ENCODE measurements at places on chromosomes 5 and 9.

DNA sequence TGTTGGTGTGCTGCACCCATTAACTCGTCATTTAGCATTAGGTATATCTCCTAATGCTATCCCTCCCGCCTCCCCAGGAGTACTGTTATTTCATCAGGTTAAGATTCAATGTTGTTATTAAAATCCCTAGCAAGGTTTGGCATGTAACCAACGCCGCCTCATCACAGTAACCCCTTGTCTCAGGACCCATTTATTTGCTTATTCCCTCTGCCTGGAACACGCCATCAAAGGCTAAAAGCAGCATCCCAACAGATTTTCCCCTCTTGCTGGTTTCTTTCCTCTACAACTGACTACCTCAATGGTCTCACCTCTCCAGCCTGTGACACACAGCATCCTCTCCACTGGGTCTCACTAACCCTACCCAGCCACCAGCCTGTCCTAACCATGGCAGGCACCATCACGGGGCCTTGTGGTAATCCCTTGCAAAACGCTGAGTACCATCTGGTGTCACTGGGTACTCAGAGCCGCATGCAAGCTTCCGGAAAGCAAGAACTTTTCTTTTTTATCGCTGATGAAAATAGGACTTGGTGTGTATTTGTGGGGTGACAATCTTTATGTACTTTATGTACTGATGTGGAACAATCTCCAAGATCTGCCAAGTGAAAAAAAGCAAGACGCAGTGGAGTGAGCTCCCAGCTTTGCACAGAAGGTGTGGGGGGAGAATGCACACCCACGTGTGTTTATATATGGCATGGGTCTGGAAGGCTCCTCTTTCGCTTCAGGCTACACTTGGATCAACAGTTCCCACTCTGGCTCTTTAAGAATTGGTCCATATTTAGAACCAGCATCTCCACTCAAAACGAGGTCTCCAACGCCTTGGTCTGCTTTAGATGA, 6.1 kb downstream of the RPS14 start:
- no peak for DNase-seq

GRCh38 chr5:116377276-116378006, 197.2 kb downstream of the SEMA6A start:
- DNase-seq, result no peak

GRCh38 chr5:74372051-74372450, 268.5 kb downstream of the ENC1 start:
- DNase-seq, result no peak

GRCh38 chr5:143592648-143593047, 189.2 kb upstream of the NR3C1 start:
- DNase-seq, result no peak

- no peak for DNase-seq
Measured at GRCh38 chr5:170312666-170313065, 15.1 kb upstream of the LCP2 start.

GRCh38 chr5:176540956-176541337, 3.7 kb upstream of the RNF44 start:
- no peak for DNase-seq

GRCh38 chr5:93192087-93192486, 388.9 kb downstream of the NR2F1-AS1 start:
- no peak for DNase-seq

GRCh38 chr5:77337686-77338085, 127.2 kb downstream of the PDE8B start:
- no peak for DNase-seq

- no peak for DNase-seq
Measured at GRCh38 chr9:100819980-100820379, 208.5 kb upstream of the PLPPR1 start.

- no peak for DNase-seq
Measured at GRCh38 chr9:123283048-123283408, 14.6 kb upstream of the STRBP start.

GRCh38 chr5:11672385-11673085, 231.7 kb downstream of the CTNND2 start:
- no peak for DNase-seq

Measured in CMK (cell line).